ENCODE measurements at places on chromosomes 1 and 21.
A peak's percentile ranks its signal among the peaks of the same experiment; 100 is the strongest.

DNA sequence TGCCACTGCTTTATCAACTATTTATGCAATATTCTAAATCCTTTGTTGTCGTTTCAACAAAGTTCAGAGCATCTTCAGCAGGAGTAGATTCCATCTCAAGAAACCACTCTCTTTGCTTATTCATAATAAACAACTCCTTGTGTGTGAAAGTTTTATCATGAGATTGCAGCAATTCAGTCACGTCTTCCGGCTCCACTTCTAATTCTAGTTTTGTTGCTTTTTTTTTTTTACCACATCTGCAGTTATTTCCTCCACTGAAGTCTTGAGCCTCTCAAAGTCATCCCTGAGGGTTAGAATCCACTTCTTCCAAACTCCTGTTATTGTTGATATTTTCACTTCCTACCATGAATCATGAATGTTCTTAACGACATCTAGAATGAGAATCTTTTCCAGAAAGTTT lies 14.8 kb upstream of the ETS2 start:
- DNase-seq: no peak

GRCh38 chr1:74673351-74674111 lies at the start of gene ERICH3:
ERICH3 (minus strand) TSS chr1:74673792; CDS start chr1:74673519, 273 bp downstream.
- DNase-seq: no peak

DNA sequence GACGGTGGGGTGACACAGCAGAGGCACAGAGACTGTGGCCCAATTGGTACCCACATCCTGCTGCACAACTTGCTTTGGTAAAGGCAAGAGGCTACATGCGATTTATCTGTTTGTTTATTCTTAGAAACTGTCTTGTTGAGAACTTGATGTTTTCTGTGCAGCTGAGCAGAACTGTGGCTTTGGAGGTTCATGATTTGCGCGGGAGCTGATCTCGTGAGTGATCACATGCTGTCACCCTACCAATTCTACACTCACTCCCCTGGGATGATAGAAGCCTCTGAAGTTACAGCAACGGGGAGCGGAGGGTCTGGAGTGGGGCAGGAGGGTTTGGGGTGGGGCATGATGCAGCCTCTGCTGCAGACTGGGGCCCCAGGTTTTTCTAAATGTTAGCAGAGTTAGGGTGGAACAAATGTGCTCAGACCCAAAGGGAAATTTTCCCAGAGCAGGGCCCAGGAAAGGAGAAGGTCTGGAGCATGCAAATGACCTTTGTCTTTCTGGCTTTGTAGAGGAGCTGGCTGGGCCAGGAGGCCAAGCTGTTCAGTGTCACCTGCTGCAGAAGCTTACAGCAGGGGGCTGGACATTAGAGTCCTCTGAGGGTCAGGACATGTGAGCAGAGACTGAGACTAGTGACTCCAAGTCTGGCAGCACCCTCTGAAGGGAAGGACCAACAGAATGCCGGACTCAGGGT lies 83.6 kb downstream of the GRIK3 start:
- no peak for DNase-seq

GRCh38 chr1:150234566-150235293 lies 1.2 kb downstream of the ANP32E start:
- peak; percentile 55 for DNase-seq

GRCh38 chr21:38443110-38443509 lies 55.2 kb downstream of the ERG start:
- DNase-seq: no peak

- DNase-seq: no peak
Observed at GRCh38 chr1:172815740-172816139, 156.8 kb downstream of the FASLG start.

- no peak for DNase-seq
Observed at GRCh38 chr1:160707236-160708064, 4.2 kb downstream of the CD48 start.

GRCh38 chr21:45470773-45471524 lies 66.0 kb downstream of the COL18A1 start:
- peak; percentile 5 for DNase-seq

GRCh38 chr1:56803561-56804156 lies 15.5 kb downstream of the FYB2 start:
- DNase-seq: peak; percentile 34

- DNase-seq: no peak
Observed at GRCh38 chr1:24369199-24369598, 44.4 kb downstream of the STPG1 start.

DNA sequence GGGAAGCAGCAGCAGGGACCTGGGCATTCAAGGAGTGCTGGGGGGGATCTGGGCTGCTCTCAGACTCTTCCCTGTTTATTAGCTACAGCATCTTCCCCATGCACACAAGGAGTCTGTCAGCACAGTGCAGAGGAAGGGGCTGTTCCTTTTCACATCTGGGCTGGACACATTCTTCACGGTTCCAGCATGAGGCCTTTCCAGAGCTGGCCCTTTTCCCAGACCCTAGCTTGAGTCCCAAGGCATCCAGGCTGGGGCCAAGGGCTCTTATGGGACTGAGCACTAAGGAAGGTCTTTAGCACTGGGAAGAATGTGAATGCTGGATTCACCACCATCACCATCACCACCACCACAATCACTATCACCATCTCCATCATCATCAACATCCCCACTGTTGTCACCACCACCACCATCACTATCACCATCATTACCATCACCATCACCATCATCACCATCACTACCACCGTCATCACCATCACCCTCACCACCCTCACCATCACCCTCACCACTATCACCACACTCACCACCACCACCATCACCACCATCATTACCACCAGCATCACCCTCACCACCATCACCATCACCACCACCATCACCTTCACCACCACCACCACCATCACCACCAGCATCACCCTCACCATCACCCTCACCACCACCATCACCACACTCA lies 28.4 kb downstream of the PARK7 start:
- DNase-seq: no peak

- DNase-seq: no peak
Observed at GRCh38 chr1:4367230-4367777, 287.1 kb upstream of the AJAP1 start.

DNA sequence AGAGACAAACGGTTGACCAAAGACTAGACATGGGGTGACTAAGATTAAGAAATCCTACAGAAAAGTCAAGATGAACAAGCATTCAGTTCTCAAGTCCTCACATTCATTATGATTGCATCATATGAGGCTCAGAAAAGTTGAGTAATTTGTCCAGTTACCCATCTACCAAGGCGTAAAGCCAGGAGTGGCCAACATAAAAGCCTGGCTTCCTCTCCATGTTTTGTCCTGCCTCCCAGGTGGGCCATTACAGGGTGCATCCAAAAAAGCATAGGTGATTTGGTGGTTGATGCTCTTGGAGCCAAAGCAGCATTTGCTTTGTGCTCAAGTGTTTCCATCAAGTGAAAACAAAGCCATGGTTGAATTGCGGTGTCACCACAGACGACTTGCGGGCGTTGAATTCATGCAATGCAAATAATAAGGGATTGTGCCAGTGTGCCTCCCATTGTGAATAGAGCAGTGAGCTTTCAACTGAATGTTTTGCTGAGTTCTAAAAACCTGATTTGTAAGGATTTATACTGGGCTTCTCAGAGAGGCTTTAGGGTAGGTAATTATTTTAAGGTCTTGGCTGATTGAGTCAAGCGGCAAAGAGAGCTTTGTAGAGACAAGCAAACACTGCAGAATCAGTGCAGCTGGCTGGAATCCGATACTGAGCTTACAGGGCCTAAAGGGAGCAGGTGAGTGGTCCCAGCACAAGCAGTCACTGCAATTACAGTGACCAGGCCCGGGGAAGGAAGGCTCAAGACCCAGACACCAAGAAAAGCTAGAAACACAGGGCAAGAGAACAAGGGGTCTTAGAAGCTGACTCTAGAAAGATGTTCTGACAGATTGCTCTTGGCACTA lies 54.1 kb downstream of the KCNJ15 start:
- no peak for DNase-seq

DNA sequence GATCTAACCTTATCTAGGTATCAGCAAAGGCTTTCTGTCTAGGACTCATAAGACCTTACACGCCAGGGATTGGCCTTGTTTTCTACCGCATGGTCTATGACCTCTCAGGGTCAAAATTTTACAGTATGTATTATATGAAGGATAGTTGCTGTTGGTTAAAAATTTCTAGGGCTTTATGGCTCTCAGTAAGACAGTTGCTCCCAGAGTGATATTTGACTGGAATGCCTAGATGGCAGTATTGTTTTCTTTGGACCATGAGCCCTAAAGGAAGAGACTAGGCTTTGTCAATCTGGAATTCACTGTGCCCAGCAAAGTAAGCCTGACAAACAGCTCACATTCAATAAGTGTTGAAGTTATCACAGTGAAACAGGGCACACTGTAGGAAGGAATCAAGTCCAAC lies 37.6 kb downstream of the C1orf87 start:
- DNase-seq: no peak

DNA sequence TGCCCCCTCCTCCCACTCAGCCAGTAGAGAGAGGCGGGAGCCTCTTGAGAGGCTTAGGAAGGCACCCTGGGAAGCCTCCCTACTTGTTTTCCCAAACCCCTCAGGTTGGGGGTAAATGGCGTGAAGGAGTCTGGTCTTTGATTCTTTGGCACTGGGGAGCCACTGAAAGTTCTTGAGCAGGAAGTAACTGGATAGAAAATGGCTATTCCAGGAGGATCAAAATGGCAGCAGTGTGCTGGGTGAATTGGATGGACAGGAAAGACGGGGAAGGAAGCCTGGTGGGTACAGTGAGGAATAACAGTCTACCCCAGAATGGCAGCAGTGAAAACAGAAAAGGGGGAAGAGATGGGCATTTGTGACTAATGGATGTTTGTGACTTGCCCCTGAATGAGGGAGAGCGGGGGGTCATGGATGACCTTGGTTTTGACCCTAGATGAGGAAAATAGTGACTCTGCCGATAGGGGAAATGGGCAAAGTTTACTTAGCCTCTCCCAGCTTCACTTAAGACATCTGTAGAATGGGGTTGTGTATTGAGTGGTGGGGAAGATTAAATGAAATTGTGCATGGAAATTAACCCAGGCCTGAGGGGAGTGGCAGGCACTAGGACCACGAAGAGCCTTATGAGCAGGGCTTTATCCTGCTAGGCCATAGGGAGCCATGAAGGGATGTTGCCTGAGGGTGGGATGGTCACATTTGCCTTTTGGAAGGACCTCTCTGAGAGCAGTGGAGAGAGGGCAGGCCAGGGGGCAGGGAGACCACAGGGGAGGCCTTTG lies 32.7 kb downstream of the TMEM51 start:
- no peak for DNase-seq

DNA sequence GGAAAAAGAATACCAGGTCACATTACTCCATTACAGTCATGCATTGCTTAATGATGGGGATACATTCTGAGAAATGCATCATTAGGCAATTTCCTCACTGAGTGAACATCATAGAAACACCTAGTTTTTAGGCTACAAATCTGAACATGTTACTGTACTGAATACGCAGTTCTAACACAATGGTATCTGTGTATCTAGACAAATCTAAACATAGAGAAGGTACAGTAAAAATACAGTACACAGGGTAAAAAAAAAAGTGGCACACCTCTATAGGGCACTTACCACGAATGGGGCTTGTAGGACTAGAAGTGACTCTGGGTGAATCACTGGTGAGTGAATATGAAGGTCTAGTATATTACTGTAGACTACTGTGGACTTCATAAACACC lies 115.7 kb downstream of the AKT3 start:
- DNase-seq: no peak

DNA sequence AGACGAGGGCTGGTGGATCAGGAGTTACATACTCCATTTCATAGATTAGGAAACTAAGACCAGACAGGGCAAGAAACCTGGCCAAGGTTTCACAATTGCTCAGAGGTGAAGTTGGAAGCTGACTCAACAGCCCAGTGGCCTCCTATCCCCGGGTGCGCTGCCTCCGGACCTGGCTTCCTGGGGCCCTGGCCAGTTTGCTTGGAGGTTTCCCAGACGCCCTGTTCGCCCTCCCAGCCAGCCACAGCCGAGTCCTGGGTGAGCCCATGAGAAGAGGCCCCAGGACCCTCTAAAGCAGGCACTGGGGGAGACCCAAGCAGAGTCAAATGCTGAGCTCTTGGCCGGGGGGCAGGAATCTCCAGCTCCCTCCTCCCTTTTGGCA lies 180.1 kb downstream of the ZBTB18 start:
- no peak for DNase-seq

GRCh38 chr1:159444511-159444910 lies 5.0 kb downstream of the OR10J1 start:
- no peak for DNase-seq
